Cortex of kidney (tissue), 1 donor: ENCODE measurements at places on chromosomes 5 and 9.

- DNase-seq: no peak
Measured at GRCh38 chr9:101586651-101587050, 8.1 kb downstream of the PPP3R2 start.

DNA sequence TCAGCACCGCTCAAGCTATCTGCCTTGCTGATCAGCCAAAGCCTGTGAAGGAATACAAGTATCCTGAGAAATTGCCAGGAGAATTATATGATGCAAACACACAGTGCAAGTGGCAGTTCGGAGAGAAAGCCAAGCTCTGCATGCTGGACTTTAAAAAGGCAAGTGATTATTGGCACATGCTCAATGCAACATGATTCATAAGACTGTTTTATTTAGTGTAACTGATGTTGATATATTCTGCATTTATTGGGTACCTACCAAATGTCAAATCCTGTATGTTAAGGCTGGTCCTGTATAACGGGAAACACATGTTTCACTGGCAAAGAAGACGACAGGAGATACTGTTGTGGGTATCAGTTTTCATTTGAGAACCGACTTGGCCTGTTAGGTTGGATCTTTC is 69.0 kb downstream of the ADAMTS16 start:
- no peak for DNase-seq

DNA sequence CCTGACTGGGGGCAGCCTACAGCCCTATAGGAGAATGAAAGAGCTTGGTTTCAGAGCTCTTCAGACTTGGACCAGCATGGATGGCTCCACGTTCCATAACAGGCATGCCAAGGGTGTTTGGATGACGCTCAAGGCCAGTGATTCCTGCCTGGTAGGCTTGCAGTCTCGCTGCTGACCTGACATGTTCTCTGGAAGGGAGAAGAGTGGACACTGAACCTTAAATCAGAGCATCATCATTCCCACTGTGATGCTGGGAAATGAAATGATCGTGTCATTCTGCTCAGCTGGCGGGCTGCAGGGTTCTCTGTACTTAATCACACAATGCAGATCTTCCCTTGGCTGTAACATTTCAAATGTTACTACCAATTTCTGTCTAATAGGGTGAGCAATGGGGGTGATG is 57.0 kb downstream of the CFAP90 start:
- no peak for DNase-seq

DNA sequence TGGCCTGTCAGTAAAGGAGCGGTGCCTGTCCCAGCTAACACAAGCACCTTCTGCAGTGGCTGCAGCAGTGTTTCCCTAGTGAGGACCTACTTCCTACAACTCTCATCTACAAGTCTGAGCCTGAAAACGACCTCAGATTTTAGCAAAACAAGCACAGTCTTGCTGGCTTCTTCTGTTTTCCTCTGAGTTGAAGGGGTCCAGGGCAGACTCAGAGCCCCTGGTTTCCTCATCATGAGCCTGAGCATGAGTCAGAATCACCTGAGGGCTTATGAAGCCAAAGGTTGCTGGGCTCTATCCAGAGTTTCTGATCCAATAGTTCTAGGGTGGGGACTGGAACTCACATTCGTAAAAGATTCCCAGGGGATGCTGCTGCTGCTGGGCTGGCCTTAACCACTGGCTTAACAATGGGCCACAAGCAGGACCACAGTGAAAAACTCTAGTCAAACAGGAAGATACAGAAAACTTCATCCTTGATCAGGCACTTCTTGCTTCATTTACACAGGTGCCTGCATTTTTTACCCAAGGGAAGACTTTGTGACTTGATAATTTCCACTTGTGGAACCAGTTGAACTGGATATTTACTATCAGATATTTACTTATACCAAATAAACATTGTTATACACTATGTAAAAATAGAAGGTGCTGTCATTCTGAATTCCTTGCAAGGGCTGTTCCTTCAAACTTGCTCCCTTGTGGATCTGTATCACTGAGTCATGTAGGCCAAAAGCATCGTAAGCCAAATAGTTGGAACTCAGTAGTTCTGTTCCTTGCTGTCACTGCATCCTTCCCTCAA is 4.3 kb upstream of the ACER2 start:
- DNase-seq: no peak
